T-cell (primary cell): ENCODE measurements at places on chromosomes 4 and X.

DNA sequence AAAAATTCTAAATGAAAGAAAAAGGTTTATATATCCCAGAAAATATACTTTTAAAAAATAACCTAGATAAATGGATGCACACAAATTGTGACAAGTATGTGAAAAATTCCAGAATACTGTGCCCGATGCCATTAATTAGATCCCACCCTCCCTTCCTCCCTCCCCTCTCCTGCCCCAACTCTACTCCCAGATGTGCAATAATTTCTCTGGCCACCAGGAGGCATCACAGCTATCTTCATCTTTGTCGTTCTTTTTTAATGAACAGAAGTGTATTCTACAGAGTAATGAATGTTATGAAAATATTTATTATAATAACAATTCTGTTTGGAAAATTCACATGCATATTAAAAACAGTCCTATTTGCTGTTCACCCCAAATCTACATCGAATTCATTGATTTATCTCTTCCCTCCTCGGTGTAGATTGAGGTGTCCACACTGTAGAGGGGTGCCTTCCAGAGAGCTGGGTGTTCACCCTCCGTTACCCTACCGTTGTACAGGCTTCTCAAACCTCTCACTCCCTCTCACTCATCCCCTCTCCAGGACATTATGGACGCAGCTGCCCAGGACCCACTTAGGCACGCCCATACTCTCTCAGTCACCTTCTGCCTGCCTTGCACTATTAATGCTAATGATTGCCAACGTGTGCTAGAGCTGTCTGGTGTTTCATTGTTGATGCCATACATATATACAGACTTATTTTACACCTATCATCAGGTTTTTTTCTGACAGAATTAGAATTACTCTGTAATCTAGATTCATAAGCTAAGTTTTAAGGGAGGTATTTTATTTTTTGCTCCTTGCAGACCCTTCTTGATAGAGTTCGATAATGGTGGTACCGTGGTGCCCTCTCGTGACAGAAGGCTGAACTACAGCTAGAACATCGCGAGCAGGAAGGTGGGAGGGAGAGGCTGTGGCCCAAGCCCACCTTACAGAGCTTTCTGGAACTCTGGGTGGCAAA is 14.1 kb downstream of the RAB40AL start:
- peak; percentile 25 for DNase-seq
- no peak overlapping the region for H3K27ac ChIP-seq
- H3K4me3 ChIP-seq = peak overlapping the region; percentile 32
- H3K36me3 ChIP-seq = no peaks in the 10 kb centered on the region
- no peaks in the 10 kb centered on the region for H3K27me3 ChIP-seq
- peaks cover 2% of the 10 kb centered on the region for H3K4me1 ChIP-seq

DNA sequence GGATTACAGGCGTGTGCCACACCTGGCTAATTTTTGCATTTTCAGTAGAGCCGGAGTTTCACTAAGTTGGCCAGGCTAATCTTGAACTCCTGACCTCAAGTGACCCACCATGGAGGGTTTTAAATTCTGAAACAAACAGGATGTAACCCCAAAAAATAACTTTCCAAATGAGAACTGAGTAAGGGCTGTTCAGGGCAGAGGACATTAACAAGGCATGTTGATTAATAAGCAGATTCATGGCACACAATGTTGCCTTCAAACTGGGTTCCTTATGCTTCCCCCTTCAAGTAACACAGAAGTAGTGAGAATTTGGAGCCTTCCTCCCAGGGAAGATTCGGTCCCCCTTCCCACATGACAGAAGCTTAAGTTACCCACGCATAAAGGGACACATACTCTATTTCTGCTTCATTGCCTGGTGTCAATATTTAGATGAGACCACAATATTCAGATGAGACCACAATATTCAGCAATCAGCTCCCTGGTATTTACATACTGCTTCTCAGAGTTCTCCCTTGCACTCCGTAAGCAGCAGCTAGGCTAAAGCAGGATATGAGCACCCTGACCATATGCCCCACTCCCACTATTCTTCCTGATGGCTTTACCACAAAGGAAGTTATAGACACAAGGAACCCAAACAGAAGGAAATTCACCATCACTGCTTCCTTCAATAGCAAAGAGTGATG is 21.4 kb downstream of the GRSF1 start:
- no peak for DNase-seq
- H3K27me3 ChIP-seq = no peaks in the 10 kb centered on the region
- H3K36me3 ChIP-seq = peaks cover 40% of the 10 kb centered on the region
- no peak overlapping the region for H3K4me3 ChIP-seq
- no peaks in the 10 kb centered on the region for H3K4me1 ChIP-seq

GRCh38 chr4:146243141-146243882 is 29.0 kb downstream of the REELD1 start:
- no peak overlapping the region for H3K27ac ChIP-seq
- H3K4me1 ChIP-seq = peaks cover 10% of the 10 kb centered on the region
- H3K36me3 ChIP-seq = no peaks in the 10 kb centered on the region
- H3K4me3 ChIP-seq = peak overlapping the region; percentile 34

DNA sequence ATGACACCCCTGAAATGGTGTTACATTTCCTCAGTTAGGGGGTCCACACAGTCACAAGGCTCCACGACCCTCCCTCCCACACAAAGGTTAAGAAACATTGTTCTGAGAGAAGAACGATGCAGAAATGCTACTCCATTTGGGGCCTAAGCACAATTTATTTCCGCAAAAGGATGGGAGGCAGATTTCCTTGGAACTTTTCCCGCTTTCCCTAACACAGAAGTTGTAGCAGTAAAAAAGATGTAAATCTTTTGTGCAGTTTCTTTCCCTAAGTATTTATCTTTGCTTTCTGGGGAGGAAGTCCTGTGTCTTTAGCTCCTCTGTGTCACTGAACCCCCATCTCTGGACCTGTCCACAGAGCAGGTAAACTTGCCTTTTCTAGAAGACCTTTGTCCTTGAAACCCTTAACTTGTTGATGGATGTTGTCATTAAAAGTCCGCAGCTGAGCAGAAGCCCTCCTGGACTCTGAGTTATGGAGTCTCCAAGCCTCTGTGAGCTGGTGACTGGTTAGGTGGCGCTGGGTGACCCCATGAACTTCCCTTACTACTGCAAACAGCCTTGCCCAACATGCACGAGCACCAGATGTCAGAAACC is 67.2 kb upstream of the SHISA3 start:
- H3K27ac ChIP-seq = no peak overlapping the region
- H3K36me3 ChIP-seq = no peaks in the 10 kb centered on the region
- DNase-seq = no peak
- H3K27me3 ChIP-seq = no peaks in the 10 kb centered on the region
- H3K4me3 ChIP-seq = no peak overlapping the region

DNA sequence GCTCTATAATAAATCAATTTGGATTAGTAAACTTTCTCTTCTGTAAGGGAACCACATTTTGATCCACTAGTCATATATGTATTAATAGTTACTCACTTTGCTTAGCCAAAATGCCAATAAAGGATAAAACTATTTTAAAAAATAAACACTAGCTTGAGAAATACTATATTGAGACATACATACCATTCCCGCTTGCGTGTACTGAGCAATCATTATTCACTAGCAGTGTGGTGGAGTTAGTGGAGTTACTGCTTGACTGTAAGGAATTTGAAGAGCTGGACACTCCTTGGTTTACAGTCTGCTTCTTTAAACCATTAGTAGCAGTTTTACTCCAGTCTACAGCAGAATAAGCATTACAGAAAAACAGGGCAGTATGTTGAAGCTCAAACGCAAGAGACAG is 10.8 kb upstream of the PHKA2 start:
- no peaks in the 10 kb centered on the region for H3K36me3 ChIP-seq
- no peak overlapping the region for H3K4me3 ChIP-seq
- no peaks in the 10 kb centered on the region for H3K27me3 ChIP-seq
- H3K4me1 ChIP-seq = no peaks in the 10 kb centered on the region
- DNase-seq = no peak

DNA sequence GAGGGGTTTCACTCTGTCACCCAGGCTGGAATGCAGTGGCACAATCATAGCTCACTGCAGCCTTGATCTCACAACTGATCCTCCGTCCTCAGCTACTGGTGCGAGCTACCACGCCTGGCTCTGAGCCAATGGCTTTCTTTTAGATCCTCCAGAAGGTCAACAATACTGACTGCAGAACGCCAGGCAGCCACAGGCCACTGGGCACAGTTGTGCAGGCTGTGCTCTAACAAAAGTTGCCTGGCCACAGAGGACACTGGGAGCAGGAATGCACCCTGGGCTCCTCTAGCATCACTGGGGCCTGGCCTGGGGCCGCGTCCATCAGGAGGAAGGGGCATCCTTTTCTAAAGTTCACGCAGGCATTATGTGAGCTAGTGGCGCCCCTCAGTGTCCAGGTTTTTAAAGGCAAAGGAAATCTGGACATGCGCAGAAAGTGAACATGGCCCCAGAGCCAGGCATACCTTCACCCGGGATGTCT is 14.9 kb upstream of the PORCN start:
- no peak overlapping the region for H3K27ac ChIP-seq
- H3K4me3 ChIP-seq = no peak overlapping the region
- peaks cover 4% of the 10 kb centered on the region for H3K27me3 ChIP-seq

DNA sequence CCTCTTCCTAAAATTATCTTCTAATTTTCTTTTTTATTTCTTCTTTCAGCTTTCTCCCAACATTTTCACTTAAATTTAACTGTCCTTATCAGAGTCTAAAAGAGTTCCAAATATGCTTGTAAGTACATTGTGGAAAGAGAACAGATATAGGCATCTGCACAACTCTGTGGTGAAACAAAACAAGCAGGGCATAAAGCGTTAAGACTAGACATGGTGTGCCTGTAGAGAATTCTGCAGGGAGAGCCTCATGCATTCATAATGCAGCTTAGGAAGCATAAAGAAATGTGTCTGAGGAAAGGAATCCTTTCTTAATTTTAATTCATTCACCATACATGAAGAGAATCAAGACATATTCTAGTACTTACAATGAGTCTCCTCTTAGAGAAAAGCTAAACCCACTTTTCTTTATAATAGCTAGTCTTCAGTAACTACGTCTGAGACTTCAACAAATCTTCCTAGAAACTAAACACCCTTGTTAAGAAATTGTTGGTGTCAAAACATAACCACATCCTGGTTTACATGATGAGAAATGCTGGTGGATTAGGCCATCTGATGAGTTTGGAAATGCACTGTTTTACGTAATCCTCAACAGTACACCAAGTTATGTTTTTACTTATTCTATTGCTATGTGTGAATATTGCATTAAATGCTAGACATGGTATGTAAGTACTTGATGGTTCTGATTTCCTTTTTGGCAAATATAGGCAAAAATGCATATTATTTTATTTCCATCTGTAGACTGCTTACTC is 307.8 kb upstream of the GIMD1 start:
- H3K27me3 ChIP-seq = no peaks in the 10 kb centered on the region
- no peaks in the 10 kb centered on the region for H3K36me3 ChIP-seq
- no peaks in the 10 kb centered on the region for H3K4me1 ChIP-seq
- no peak for DNase-seq

DNA sequence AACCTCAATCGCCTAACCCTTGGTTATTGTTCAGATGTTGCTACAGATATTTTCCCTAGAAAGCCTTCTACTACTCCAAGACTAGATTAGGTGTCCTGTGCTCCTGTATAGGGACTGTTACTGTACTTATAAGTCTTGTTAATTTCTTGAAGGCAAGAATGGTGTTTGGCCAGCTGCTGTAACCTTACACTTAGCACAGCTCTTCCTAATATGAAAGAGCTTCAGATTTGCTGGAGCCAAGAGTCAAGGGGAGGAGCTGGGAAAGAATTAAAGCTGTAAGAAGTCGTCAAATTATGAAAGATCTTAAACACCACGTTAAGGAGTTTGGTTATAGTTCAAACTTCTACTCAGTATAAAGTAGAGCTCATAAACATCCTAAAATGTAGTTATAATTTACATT is 245.9 kb upstream of the TLL1 start:
- H3K36me3 ChIP-seq = no peaks in the 10 kb centered on the region
- H3K4me3 ChIP-seq = no peak overlapping the region
- no peaks in the 10 kb centered on the region for H3K27me3 ChIP-seq

- H3K27me3 ChIP-seq = no peaks in the 10 kb centered on the region
- H3K4me1 ChIP-seq = no peaks in the 10 kb centered on the region
- H3K4me3 ChIP-seq = no peak overlapping the region
- no peak for DNase-seq
- no peaks in the 10 kb centered on the region for H3K36me3 ChIP-seq
These were observed 62.1 kb downstream of the GEMIN8 start for GRCh38 chrX:13967636-13968035.

GRCh38 chrX:119419898-119420297 is 20.8 kb downstream of the SLC25A43 start:
- DNase-seq = no peak
- no peak overlapping the region for H3K27ac ChIP-seq
- H3K4me1 ChIP-seq = no peaks in the 10 kb centered on the region
- H3K36me3 ChIP-seq = no peaks in the 10 kb centered on the region
- H3K27me3 ChIP-seq = no peaks in the 10 kb centered on the region
- no peak overlapping the region for H3K4me3 ChIP-seq

DNA sequence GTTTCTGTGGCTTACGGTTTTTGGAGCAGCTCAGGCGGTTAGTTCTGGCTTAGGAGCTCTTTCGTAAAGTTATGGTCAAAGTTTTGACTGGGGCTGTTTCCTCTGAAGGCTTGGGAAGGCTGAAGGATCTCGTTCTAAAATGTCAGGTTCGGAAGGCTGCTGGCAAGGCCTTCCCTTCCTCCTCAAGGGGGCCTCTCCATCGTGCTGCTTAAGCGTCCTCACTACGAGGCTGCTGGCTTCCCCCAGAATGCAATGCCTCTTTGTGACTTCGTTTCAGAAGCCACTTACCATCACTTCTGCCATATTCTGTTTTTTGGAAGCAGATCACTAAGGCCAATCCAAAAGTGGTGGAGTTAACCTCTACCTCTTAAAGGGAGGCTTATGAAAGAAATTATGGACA is 1196.4 kb upstream of the TENM3 start:
- DNase-seq = no peak
- no peaks in the 10 kb centered on the region for H3K4me1 ChIP-seq
- H3K36me3 ChIP-seq = no peaks in the 10 kb centered on the region

DNA sequence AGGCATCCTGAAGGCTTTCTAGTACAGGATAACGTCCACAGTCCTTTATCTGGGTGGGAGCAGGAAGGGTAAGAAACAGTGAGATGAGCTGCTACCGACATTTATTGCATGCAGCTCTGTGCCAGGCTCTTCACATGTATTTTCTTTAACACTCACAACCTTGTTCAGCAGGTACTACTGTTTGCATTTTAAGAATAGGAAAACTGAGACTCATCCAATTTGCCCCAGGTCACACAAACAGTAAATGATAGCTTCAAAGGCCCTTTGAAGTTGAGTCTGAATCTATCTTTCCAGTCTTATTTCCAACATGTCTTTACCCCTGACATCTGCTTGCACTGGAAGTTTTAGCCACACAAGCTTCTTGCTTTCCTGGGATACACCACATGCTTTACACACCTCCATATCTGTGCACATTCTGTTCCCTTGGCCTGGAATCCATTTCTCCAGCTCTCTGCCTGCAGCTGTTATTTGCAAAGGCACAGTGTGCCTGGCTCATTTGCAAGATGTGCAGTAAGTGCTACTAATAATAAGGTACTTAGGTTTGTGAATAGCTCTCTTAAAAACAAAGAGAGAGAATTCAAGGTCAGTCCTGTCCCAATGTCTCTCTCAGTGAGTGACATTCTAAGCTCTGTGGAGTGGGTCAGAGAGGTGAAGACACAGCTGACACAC is 61.2 kb downstream of the METTL14 start:
- H3K4me3 ChIP-seq = no peak overlapping the region
- no peaks in the 10 kb centered on the region for H3K36me3 ChIP-seq
- no peaks in the 10 kb centered on the region for H3K27me3 ChIP-seq
- DNase-seq = no peak
- H3K4me1 ChIP-seq = no peaks in the 10 kb centered on the region

GRCh38 chr4:65311120-65311519 is 359.2 kb downstream of the EPHA5 start:
- DNase-seq = no peak
- no peaks in the 10 kb centered on the region for H3K27me3 ChIP-seq
- no peak overlapping the region for H3K27ac ChIP-seq
- H3K4me1 ChIP-seq = no peaks in the 10 kb centered on the region
